ENCODE measurements at places on chromosomes 11 and 22.

DNA sequence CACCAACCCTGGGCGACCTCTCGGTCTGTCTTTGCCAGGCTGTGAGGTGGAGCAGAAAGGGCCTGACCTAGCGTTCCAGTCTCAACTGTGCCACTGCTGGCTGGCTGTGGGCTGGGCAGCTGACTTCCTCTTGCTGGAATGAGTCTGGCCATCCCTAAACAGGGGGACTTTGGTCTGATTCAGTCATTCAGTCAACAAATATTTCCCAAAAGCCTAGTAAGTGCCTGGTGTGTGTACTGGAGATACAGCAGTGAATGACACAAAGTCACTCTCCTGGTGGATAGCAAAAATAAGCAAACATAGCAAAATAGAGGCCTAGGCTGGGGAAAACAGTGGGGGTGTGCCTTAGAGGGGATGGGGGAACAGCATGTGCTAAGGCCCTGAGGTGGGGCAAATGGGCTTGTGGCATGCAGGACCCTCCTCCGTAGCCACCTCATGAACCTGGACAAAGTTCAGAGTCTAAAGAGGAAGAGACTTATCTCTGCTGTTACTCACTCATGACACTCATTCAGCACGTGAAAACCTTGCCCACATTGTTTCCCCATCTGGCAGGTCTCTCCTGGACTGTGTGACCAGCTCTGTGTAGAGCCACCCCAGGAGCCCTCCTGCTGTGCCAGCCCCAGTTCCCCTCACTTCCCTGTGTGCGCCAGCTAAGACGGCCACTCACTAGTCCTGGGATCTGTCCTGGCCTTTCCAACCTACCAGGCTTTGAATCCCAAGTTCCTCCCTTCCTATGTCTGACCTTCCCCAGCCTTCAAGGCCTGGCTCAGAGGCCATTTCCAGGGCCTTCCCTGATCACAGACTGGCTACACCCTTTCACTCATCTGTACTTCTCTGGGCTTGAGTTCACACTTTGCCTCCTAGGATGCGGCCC is 4.7 kb downstream of the GUCD1 start:
- DNase-seq = no peak

DNA sequence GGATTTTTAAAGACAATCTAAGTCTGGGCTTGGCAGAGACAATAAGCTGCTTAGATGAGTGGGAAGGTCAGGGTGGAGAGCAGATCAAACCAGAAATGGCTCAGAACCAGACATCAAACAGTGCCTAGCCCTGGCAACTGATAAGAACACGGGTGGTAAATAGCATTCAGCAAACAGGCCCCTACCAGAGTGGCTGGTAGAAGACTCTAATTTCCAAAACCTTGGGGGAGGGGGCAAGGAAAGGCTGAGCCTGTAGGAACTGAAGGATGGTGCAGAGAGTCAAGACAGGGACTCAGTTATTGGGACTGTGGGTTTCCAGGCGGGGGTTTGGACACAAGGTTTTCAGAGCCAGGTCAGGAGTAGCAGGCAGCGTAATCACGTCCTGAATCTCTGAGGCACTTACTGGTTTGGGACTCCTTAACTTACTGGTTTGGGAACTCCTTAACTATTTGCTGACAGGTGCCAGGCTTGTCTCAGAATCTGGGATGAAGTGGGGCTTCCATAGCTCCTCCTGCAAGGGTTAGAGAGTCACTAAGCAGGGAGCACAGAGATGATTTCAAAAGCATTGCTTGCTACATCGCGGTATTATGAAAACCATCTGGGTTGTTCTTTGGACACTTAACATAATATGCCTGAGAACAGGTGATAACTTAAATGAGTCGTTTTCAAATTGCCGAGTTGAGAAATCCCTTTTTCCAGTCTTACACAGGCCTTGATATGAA is 5.7 kb upstream of the ABTB2 start:
- DNase-seq = no peak

GRCh38 chr11:98365190-98365589 is 655.6 kb upstream of the CNTN5 start:
- no peak for DNase-seq

GRCh38 chr22:29167032-29167911 is 38.4 kb upstream of the EMID1 start:
- DNase-seq = peak; percentile 83

DNA sequence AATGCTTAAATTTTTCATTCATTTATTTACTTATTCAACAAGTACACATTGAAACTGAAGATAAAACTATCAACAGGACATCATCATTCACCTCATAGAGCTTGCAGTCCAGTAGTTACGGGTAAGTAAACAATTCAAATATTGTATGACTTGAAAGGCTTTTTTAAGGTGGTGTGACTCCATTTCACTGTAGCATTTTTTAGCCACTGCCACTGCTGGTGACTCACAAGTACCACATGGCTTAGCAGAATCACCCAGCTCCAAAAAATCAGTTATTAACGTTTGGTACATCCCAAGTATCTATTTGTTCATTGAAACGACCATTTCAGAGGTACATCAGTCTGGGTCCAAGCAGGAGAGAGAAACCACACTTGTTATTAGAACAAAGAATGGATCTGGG is 427.9 kb upstream of the DDI1 start:
- no peak for DNase-seq

DNA sequence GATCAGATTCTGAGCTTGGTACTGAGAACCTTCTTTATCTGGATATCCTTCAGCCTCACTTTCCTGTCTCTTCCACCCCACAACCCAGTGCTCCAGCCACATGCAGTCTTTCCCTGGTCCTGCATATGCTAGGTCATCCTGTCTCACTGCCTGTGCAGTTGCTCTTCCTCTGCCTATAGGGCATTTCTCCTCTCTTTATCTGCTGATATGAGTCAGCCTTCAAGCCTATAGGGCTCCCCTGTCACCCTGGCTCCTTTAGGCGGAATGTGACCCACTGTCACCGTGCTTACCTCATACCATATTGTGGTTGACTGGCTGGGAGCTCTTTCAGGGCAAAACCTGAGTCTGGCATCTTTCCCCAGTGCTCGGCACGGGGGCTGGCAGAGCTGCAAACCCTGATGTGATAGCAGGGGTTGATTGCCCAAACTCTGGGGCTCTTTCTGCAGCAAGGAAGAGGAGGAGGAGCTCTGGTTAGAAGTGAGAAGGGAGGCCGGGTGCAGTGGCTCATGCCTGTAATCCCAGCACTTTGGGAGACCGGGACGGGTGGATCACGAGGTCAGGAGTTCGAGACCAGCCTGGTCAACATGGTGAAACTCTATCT is 26.3 kb downstream of the MEI1 start:
- no peak for DNase-seq

DNA sequence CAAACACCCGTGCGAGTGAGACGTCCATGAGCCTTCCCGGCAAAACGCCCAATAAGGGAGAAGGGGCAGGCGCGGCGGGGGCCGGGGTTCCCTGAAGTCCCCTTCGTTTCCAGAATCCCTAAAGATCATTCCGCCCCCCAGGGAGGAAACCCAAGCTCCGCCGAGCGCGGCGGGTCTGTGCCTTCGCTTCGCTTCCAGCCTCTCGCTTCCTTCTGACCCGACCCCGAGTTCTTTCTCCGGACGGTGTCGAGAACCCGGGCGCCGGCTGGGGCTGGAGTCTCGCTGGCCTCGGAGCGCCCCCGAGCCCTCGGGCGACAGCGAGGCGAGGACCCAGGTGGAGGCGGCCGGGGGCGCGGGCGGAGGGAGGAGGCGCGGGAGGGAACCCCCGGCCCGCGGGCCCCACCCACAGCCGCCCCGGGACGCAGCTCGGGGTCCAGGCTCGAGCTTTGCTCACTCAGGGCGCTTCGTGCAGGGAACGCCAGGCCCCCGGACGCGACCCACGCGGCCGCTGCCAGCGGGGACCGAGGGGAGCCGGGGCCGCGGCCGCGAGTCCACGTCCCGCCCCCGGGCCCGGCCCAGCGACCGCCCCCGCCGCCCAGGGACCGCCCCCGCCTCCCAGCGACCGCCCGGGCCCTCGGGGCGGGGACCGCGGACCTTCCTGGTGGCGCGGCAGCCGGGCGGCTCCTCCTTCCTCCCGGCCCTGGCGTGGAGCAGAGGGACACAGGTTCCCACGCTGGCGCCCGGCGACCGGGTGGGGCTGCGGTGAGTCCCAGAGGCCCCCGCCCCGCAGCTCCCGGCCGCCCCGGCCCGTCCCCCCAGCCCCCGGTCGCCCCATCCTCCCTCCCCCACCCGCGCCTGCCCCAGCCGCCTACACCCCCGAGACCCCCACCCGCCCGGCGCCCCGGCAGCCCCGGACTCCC is at the start of gene PGGHG:
TSS of gene PGGHG (plus strand) at position 649 of the 920 bp plus-strand sequence. CDS start 691 bp downstream, outside the sequence.
- peak; percentile 76 for DNase-seq

GRCh38 chr11:62988276-62988675 is 3.5 kb upstream of the SLC22A6 start:
- no peak for DNase-seq

DNA sequence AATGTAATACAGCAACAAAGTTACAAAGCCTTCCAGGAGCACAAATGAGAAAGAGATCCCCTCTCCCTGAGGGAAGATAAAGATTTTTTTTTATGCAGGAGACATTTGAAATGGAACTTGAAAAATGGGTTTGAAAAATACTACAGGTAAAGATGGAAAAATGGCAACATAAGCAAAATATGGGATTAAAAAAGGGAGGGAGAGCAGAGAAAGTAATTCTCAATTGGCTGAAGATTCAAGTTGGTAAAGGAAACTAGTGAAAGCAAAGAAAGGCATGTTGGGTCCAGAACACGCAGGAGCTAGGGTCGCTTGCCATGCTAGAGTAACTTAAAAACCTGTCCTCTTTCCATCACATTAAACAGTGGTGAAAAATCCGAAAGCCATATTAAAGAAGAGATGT is 1.5 kb downstream of the ZW10 start:
- DNase-seq = no peak

GRCh38 chr11:2401436-2401984 is 960 bp downstream of the TSSC4 start:
- no peak for DNase-seq

DNA sequence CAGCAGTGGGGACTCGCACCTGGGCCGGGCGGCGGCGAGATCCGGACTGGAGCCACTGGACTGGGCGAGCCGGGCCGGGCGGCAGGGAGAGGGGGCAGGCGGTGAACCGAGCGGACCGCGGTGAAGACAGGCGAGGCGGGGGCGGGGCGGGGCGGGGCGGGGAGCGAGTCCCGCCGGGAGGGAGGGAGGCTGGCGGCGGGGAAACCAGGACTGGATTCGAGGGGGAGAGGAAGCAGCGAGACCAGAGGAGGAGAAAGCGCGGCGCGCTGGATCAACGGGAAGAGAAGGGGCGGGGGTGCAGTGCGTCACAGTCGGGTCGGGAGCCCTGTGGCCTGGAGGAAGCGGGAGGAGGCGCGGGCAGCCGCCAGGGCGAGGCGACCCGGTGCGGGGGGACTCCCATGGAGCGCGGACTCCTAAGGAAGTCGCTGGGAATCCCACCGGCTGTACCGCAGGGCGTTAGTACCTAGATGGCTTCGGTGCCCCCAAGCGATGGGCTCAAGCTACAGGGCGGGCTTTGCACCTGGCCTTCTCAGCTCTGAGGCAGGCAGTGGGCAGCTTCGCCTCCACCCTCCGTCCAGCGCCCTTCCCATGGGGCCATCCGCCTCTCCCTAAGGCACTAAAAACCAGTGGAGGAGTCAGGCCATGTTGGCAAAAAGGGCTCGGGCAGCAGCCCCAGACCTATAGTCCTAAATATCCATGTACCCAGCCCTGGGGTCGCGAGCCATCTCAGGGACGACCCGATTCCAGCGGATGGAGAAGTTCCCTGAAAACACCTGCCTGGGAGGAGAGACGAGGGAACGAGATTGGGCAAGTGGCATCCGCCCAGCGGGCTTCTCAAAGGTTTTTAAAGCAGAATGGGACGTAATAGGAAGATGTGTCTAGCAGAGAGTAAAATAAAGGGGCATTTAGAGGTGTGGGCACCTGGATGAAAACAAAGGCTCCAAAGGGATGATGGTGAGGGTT is at the start of gene TMEM121B:
TSS of gene TMEM121B (minus strand) at position 128 of the 963 bp plus-strand sequence. CDS start 233 bp downstream, outside the sequence.
- peak; percentile 23 for DNase-seq

DNA sequence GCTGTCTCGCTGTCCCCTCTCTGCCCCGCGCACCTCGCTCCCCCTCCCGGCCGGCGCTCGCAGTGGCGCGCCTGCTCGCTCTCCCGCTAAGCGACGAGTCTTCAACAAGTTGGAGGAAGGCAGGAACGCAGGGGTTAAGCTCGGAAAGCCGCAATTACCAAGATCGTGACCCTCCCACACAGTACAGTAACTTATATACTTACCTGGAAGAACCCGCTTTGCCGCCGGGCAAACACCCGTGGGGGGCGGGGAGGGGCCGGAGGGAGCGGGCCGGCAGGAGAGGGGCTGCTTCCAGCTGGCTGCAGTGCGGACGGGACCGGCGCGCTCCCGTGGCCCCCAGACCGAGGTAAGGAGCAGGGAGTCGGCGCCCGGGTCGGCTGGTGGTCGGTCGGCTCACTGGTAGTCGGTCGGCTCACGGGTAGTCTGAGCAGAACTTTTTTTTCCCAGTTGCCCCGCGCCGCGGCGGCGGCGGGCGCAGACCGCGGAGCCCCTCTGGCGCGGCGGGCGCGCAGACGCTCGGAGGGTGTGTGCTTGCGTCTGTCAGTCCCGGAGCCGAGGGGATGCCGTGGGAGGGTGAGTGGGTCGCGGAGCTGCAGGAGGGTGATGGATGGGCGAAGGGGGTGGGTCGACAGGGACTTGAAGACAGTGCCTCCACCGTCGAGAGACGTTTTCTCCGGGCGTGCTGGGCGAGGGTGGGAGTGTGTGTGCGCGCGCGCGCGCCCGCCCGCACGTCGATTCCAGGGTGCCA is 101.2 kb upstream of the HSD17B12 start:
- peak; percentile 56 for DNase-seq

- no peak for DNase-seq
These were observed 75.2 kb downstream of the TEAD1 start for GRCh38 chr11:12749442-12749841.

DNA sequence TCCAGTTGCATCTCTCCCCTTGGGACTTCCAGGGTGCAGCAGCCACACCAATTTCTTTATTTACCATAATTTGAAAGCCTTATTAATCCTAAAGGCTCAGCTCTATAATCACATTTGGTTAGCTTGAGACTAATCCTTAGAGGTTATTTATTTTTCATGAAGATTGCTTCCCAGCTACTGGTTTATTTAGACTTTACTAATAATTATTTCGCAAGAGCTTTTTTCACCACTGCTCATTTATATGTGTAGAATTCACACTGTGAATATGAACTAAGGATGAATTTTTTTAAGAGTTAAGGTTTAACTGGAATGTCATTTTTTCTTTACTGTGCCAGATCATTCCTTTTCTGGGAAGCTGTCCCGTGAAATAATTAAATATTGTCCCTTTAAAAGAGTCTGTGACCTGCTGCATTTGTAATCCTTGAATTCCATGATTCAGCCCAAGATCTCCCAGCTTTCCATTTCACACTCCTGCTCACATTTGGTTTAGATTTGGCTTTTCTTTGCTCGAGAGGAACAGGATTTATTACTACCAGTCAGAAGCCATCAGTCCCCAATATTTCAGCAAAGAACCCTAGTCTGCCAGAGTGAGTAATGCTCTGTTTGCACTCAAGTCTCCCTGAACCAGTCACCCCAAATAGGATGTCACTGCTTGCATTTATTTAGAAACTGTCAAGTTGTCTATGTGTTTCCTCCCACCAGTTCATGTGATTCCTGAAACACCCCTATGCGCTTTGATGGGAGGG is 4.4 kb upstream of the CD44 start:
- DNase-seq = no peak

GRCh38 chr11:29093416-29094120 is 923.3 kb downstream of the KCNA4 start:
- DNase-seq = no peak

All from germinal center (tissue), 1 donor.